ENCODE measurements at places on chromosomes 11 and 22. TPM values are rescaled to one million over a fixed set of nuclear protein-coding genes. Genes with fewer than 3 reads are reported as not detected.
A peak's percentile ranks its signal among the peaks of the same experiment; 100 is the strongest.

KCNK7 gene
- 0.34 TPM for total RNA-seq

MCAM gene
- total RNA-seq: 28.2 TPM

CCDC116 gene
- total RNA-seq: not detected

TRIM51 gene
- not detected for total RNA-seq

SLN gene
- total RNA-seq: not detected

SCUBE1 gene
- 25.9 TPM for total RNA-seq

PLXNB2 gene
- total RNA-seq: 32.4 TPM

ASCL2 gene
- total RNA-seq: 2.2 TPM

ZP1 gene
- not detected for total RNA-seq

LRRC74B gene
- not detected for total RNA-seq

OR8D1 gene
- not detected for total RNA-seq

HIKESHI gene
- total RNA-seq: 86.6 TPM

OVOL1 gene
- total RNA-seq: 0.12 TPM

CXCR5 gene
- not detected for total RNA-seq

PHOX2A gene
- not detected for total RNA-seq

ANGPTL5 gene
- not detected for total RNA-seq

NAALAD2 gene
- 24.6 TPM for total RNA-seq

HOATZ gene
- not detected for total RNA-seq

CRYBB2 gene
- total RNA-seq: not detected

CD3G gene
- total RNA-seq: not detected

DNA sequence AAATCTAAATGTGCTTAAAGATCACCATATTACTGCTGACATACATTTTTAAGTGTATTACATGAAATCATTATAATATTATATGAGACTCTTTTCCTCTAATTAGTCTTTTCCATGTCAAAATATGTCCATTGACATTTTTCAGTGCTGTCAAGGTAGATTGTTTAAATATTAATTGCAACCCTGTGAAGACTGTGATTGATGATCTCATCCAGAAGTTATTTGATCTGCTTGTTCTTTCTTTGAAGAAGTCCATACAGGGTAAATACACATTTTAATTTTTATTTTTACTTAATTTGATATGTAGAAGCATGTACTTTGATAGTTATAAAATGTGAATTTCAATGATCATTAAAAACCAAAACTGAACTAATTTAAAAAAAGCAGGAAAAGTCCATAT lies 38.4 kb downstream of the DYNC2H1 start:
- no peak for DNase-seq

- no peak for DNase-seq
These were observed 168.9 kb upstream of the CHORDC1 start for GRCh38 chr11:90391756-90392155.

DNA sequence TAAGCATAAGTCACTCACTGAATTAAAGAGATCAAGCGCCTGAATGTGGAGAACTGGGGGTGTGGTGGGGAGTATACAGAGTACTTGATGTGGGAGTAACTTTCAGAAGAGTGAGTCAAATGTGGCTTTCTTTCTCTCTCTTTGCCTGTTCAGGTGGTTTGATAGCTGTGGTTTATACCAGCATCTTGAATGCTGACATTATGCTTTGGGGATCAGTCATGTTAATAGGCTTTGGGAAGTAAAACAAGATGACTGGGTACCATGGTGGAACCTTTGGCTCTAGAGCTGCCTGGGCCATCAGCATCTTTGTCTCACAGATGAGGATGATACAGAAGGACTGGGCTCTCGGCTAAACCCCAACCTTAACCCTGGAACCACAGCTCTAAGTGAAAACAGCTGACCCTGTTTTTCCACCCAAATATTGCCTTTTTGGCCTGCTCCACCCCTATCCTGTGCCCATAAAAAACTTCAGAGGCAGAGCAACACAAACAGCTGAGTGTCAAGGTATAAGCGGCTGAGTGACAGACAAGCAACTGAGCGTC lies 58.2 kb upstream of the GNAZ start:
- DNase-seq: no peak

- no peak for DNase-seq
These were observed 17.3 kb downstream of the RTN4RL2 start for GRCh38 chr11:57477507-57478189.

DNA sequence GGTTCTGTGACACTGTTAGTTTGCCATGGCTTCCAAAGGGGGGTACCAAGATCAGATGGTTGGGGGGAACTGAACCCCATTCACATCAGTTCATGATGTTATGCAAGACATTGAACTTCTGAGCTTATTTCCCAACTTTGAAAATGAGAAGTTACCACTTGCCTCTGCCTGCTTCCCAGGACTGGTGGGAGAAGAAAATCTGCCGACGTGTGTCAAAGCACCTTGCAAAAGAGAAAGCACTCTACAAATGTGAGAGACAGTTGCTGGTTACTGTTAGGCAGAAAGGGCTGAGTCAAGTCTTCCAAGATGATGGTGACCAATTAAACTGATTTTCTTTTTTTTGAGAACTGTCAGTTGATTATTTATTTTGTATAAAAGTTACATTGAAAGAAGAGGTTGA lies 45.6 kb downstream of the SMCO4 start:
- DNase-seq: no peak

DNA sequence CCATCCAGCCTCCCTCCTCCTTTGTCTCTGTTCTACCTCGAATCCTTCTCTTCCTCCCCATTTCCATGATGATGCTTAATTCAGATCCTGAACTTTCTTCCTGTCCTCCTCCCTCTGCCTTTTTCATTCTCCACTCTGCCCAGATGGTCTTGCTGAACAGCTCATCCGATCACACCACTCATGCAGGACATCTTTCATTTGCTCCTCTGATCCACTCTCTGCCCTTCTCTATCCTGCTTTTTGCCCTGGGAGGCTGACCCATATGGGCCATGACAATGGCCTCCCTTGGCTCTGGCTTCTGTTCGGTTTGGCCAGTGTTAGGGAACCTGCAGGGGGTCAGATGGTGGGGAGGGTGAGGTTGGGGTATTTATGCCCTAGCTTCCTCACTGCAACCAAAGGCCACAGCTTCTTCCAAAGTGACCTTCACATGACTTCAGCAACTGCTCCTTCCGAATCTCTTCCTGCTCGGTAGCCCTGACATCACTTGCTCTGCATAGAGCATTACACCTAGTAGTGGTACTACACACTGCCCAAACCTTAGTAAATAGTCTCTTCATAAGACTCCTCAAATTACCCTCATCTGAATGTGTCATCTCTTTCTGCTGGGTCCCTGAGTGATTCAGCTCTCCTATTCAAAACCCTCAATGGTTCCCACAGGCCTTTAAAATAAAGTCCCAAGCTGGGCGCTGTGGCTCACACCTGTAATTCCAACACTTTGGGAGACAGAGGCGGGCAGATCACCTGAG lies 32.7 kb upstream of the MICAL2 start:
- no peak for DNase-seq

- DNase-seq: no peak
These were observed 268.7 kb upstream of the CCDC90B start for GRCh38 chr11:83554876-83555275.

GRCh38 chr22:25892678-25893077 lies 150.7 kb downstream of the MYO18B start:
- no peak for DNase-seq

DNA sequence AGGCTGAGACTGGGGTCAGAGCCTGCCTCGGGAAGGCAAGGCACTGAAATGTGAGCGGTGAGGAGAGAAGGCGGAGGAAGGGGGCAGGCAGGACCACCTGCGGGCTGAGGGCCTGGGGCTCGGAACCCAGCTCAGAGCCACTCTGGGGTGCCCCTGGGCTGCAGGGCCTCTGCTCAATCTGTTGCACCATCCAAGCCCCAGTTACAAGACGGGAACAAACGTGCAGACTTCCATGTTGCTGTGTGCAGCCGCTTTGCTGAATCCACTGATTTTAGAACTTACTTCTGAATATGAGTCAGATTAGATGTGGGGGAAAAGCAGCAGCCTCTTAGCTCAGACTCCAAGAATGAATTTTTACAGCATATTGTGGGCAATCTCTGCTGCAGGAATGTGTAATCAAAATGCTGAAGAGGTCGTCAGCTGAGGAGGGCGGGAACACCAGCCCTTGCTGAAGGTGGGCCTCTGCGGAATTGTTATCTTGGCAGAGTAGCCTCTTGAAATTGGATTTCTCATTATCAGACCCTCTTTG lies 21.6 kb downstream of the PARVG start:
- no peak for DNase-seq

GRCh38 chr11:8288824-8289491 lies 25.3 kb upstream of the LMO1 start:
- peak; percentile 1 for DNase-seq

DNA sequence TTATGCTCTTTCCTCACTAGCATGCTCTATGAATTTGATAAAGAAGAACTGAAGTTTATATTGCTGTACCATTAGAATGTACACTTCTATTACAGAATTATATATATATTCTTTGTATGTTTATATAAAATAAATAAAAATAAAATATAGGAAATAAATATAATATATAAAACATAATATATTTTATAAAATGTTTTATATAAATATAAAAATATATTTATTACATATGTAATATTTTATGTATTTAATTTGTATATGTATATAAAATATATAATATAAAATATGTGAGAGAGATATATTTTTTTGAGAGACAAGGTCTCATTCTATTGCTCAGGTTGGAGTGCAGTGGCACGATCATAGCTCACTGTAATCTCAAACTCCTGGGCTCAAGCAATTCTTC lies 18.3 kb upstream of the RTCB start:
- DNase-seq: no peak

DNA sequence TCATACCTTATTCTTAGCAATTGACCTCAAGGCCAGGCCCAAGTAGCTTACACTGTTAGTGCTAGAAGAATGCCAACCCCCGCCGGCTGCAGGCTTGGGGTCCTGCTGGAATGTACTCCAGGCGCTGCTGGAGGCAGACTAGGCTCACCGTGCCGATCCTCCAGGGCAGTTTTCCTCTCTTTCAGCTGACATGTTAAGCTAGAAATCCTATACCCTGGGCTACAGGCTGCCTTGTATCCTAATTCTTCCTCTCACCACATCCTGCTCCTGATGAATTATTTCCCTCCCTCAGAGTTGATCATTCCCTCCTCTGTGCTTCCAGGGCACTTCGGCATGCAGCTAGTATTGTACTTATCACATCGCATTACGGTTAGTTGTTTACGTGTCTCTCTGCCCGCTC lies 3.4 kb downstream of the SPTBN2 start:
- peak; percentile 69 for DNase-seq

GRCh38 chr22:27643907-27644306 lies 157.6 kb downstream of the MN1 start:
- DNase-seq: no peak

- peak; percentile 54 for DNase-seq
These were observed 526 bp downstream of the TPST2 start for GRCh38 chr22:26589367-26589844.

GRCh38 chr11:1927026-1927847 lies 7.7 kb downstream of the TNNT3 start:
- peak; percentile 2 for DNase-seq

- no peak for DNase-seq
These were observed 76.9 kb upstream of the TTLL12 start for GRCh38 chr22:43263645-43264514.

- DNase-seq: no peak
These were observed 405 bp downstream of the SFI1 start for GRCh38 chr22:31496735-31497146.

GRCh38 chr11:20058749-20059458 lies 101.4 kb downstream of the DBX1 start:
- no peak for DNase-seq

DNA sequence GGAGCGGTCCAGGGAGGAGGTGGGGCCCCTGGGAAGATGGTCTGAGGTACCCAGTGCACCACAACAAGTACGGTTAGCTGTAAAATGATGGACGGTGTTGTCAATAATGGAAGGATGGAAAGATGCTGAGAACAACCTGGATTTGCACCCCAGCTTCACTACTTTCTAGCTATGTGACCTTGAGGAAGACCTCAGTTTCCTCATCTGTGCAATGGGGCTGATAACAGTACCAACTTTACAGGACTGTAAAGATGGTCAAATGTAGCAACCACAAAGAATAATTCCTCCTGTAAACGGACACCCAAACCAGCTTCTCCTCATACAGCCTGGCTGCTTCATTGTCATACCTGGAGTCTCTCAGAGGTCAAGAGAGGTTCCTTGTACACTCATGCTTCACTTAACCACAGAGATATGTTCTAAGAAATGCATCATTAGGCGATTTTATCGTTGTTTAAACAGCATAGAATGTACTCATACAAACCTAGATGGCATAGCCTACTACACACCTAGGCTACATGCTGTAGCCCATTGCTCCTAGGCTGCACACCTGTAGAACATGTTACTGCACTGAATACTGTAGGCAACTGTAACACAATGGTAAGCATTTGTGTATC lies 65.5 kb upstream of the LMO2 start:
- DNase-seq: no peak

DNA sequence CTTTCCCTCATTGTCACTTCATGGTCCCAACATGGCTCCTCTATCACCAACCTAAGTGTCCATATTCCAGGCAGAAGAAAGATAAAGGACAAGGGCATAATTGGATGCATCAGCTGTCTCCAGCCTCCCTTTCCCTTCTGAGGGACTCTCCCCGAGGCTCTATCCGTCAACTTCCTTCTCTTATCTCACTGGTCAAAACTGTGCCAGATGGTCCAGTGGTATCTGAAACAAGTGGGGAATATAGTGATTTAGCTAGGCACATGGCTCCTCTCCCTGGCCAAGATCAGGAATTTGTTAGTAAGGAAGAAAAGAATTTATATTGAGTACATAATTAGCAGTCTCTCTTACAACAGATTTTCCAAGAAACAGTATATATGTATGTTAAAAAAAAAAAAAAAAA lies 12.6 kb upstream of the SPON1 start:
- no peak for DNase-seq

- DNase-seq: no peak
These were observed 14.5 kb upstream of the ZDHHC13 start for GRCh38 chr11:19102521-19102900.

GRCh38 chr22:37411655-37412054 lies 15.6 kb downstream of the ELFN2 start:
- DNase-seq: no peak

GRCh38 chr11:114160894-114161293 lies 101.4 kb downstream of the ZBTB16 start:
- DNase-seq: no peak

GRCh38 chr11:20004866-20005265 lies 155.4 kb downstream of the DBX1 start:
- no peak for DNase-seq

DNA sequence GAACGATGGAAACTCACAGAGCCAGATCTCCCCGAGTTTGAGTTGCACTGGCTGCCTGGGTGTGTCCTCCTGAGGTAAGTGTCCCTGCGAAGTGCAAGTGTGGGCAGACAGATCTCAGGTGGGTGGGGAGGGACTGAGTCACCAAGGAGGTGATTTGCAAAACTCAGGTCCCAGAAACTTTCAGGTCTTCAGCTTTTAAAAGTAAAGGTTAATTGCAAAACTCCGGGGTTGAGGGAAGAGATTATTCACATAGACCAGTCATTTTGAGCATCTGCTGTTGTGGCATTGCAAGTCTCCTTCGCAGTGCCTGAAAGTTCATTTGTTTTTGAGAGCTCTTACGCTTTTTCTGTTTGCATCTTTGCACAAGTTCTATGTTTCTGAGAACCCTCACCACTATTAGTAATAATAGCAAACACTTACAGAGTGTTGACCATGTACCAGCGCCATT lies 7.1 kb downstream of the CD44 start:
- no peak for DNase-seq

- DNase-seq: no peak
These were observed 96.1 kb downstream of the FDX1 start for GRCh38 chr11:110525883-110526282.

Measured in neural progenitor cell (in vitro differentiated cells).